ENCODE measurements at places on chromosomes 3 and 15.

- DNase-seq = peak; percentile 59
These were observed 36.0 kb upstream of the EOMES start for GRCh38 chr3:27758083-27758482.

DNA sequence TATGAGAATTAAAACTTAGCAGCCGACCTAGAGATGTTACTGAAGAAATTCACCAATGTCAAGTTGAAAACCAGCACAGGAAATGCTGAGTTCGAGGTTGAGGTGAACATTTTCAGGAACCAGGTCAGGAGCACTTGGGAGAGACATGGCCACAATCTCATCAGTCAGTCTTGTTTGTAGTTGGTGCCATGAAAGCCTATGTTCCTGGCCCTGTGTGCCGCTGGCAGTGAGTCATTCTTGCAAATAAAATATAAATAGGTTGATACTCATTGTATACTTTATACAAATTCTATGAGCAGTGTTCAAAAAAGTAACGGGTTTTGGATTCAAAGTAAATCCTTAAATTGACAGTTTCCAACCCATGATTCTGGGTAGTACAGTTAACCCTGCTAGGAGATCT, 1.5 kb upstream of the FSIP1 start:
- no peak for DNase-seq

DNA sequence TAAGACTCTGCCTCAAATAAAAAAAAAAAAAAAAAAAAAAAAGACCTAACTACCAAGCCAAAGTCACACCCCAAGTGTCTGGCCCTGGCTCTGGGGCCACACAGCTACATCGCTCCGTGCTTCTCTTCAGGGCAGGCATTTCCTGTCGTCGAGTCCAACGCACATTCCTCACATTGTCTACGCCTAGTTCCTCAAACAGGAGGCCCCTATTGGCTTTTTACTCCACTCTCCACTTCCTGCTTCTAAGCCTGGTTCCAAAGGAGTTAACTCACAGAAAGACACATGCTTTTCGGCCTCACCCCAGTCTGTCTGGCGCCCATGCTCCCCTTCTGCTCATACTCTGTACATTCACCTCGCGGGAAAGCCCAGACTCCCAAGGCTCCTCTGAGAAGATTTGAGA, 28.8 kb downstream of the KNG1 start:
- peak; percentile 88 for DNase-seq

- peak; percentile 81 for DNase-seq
These were observed 83.6 kb upstream of the TSEN2 start for GRCh38 chr3:12400616-12401194.
